ENCODE measurements at places on chromosomes 3 and 15.
A peak's percentile ranks its signal among the peaks of the same experiment; 100 is the strongest.

- DNase-seq, result peak; percentile 91
Measured at GRCh38 chr15:80780416-80781221, 1.4 kb downstream of the CEMIP start.

- peak; percentile 77 for DNase-seq
Measured at GRCh38 chr3:47849699-47850563, 47.0 kb downstream of the DHX30 start.

DNA sequence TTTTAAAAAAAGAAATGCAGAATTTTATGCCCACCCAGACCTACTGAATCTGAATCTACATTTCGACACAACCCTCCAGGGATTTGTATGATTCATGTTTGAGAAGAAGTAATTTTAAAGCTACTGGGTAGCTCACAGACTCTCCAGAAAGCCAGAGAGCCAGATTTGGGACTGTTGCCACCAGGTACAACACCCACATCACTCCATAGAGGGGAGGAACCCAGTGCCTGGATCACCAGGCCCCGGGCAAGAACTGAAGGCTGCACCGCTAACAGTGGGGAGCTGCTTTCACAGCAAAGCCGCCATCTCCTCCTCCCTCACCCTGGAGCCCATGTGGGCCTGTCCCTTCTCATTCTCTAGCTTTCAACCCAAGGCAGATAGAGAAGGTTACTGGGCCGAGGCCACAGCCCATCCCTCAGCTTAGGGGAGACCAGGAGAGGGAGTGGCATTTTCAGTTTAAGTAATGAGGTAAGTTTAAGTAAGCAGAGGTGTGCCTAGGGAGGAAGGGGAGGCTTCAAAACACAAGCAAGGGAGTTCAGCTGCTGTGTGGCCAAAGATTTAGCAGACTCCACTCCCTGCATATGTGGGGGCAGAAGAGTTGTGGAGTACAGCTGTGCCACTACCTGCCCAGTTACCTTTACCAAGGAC is 109.8 kb downstream of the IL12A start:
- peak; percentile 69 for DNase-seq

- DNase-seq, result no peak
Measured at GRCh38 chr15:60214201-60214600, 183.6 kb downstream of the ANXA2 start.

- DNase-seq, result no peak
Measured at GRCh38 chr15:60831540-60831939, 352.6 kb upstream of the ICE2 start.

- DNase-seq, result peak; percentile 66
Measured at GRCh38 chr3:169218314-169218983, 445.1 kb downstream of the MECOM start.

DNA sequence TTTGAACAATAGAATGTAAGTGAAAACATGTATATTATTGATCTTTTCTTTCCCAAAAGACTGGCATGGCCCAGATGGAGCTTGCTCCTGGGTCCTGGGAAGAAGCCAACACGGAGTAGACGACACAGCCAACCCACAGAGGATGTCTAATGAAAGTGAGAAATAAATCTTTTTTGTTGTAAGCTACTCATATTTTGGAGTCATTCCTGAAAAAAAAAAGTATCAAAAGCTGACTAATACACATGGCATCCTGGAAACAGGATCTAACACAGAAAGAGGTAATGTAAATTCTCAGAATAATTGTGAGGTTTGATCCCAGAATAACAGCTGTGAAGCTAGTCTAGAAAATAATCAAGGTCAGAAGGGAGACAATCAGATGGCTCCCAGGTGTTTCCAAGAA is 12.6 kb upstream of the FRMD5 start:
- no peak for DNase-seq

DNA sequence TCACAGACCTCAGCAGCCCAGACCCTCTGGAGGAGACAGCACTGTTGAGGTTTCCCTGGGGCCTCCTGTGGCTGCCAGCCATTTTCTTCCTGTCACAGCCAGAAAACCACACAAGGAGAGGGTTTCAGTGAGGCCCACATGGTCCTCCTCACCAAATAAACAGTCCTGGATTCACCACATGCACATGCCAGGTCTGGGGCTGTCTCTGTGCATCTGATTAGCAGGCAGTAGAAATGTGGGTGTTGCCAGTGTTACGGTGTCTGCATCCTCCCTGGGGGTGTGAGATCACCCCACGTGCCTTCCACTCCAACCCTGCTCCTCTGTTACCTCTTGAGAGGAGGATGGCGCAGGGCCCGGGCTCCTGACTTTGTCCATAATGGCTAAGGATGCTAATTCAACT is 140.4 kb downstream of the CHDH start:
- no peak for DNase-seq

DNA sequence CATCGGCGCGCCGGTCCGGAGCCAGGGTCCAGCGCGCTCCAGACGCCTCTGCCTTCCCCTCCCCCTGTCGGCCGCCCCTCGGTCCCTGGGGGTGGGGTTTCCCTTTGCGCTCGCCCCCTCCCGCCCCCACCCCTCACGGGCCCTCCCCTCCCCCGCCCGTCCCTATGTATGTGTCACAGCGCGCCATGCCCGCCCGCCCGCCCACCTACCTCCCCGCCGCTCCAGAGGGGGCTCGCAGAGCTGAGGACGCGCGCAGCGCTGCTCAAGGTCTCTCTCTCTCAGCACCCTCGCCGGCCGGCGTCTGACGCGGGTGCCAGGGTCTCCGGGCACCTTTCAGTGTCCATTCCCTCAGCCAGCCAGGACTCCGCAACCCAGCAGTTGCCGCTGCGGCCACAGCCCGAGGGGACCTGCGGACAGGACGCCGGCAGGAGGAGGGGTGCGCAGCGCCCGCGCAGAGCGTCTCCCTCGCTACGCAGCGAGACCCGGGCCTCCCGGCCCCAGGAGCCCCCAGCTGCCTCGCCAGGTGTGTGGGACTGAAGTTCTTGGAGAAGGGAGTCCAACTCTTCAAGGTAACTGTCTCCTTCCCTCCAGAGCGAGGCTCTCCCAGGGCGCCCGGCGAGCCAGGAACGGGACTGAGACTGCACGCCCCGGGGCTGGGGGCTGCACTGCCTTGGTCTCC is at the start of gene ACAN:
TSS of gene ACAN (plus strand) at position 196 of the 679 bp plus-strand sequence. CDS start 32,771 bp downstream, outside the sequence.
- no peak for DNase-seq

DNA sequence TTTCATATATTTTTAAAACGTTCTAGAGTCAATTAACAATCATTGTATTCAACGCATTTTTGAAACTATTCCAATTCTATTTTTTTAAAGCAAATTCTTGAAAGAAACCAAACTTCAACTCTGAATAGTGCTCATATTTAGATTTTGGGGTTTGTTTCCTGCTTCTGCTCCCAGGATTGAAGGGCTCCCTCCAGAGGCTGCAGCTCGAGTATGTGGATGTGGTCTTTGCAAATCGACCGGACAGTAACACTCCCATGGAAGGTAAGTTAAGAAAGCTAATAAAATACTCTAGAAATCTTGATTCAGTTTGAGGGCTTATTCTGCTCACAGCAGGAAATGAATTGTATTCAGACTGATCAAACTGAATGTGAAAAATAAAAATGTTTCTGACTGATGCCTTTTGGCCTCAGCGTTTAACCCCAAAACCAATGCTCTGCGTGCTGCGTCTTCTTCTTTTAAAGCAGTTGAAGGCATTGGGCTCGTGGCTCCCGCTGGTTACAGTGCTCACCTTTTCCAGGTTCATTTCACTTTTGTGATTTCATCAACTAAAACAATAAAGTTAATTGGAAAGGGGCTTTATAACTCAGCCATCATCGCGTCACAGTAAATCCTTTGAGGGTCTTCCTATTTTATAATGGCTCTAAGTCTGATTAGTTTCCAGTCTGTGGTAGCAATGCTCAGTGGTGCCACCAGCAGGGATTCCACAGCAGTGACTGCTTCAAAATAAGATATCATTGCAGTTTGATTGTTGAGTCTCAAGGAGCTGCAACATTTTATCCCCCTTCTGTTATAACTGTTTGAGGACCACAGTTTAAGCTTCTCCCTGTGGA is 80.1 kb downstream of the SSR3 start:
- DNase-seq, result no peak

- DNase-seq, result no peak
Measured at GRCh38 chr15:95269242-95270183, 1038.2 kb downstream of the MCTP2 start.

DNA sequence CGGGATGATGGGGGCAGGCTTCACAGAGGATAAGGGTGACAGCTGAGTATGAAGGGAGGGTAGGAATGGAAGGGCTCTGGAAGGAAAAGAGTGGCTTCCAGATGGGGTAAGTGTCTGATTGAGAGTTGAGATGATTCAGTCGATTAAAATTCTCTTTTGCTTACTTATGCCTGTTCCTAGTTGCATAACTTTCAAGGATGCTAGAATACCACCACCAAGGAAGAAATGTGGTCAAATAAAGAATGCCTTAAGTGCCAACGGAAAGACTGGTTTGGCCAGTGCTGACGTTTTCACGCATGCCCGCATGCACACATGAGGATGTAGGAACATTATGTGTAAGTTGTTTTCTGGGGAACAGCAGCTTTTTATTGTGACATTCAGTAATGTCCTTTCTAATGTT is 263.4 kb upstream of the WNT5A start:
- no peak for DNase-seq

DNA sequence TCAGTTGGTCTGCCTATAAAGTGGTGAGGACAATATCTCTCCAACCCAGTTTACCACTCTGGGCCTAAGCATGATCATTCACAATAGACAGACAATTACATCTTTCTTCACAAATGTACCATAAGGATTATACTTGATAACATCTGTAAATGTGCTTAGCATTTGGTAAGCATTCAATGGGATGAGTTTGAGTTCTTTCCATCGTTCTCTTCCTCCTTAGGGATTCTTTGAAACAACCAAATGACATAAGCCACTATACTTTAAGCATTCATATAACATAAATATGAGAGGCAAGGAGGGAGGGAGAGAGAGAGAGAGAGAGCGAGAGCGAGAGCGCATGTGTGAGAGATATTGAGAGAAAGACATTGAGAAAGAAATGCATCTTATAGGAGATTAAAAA is 303.3 kb upstream of the CBLB start:
- no peak for DNase-seq

DNA sequence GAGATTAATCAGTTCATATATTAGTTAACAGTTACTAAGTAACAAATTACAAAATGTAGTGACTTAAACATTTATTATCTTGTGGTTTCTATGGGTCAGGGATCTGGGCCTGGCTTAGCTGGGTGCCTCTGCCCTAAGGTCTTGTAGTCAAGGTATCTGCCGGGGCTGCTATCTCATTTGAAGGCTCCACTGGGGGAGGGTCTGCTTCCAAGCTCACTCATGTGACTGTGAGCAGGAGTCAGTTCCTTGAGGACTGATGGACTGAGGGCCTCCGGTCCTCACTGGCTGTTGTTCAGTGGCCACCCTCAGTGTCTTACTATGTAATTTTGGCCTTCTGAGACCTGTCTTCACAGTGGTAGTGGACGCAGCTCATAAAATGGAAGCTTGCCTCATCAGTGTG is 135.9 kb upstream of the PLXNA1 start:
- no peak for DNase-seq

- no peak for DNase-seq
Measured at GRCh38 chr3:127560051-127560787, 30.3 kb downstream of the TPRA1 start.

GRCh38 chr3:170701696-170702678 is 116.1 kb upstream of the SLC7A14 start:
- no peak for DNase-seq

Data from upper lobe of left lung (tissue), 6 donors.